ENCODE measurements at places on chromosomes 4 and X.

- DNase-seq, result no peak
Measured at GRCh38 chr4:113987382-113987941, 8.0 kb upstream of the ARSJ start.

GRCh38 chr4:158856852-158857251, 88.0 kb downstream of the FNIP2 start:
- DNase-seq, result no peak

GRCh38 chrX:150542846-150543229, 25.6 kb upstream of the MTM1 start:
- no peak for DNase-seq

DNA sequence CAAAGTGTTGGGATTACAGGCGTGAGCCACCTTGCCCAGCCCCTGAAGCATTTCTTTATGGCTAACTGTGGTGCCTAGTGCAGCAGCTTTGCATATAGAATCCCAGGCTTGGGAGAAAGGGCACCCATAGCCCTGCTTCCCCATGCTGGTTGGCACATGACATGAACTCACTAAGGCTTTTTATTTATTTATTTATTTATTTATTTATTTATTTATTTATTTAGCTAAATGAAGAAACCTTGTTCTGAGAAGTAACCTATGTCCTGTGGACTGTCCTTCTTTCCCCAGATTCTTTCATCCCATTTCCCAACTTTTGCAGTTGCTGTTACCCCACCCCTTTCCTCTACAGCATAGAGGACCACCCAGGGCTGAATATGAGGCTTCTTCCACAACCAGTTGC, 1.9 kb upstream of the GJB1 start:
- DNase-seq, result no peak

GRCh38 chr4:144574000-144574399, 72.0 kb upstream of the HHIP start:
- DNase-seq, result no peak

GRCh38 chr4:24557026-24558025, 27.0 kb downstream of the DHX15 start:
- DNase-seq, result no peak

- no peak for DNase-seq
Measured at GRCh38 chr4:13963601-13964000, 336.1 kb upstream of the BOD1L1 start.

DNA sequence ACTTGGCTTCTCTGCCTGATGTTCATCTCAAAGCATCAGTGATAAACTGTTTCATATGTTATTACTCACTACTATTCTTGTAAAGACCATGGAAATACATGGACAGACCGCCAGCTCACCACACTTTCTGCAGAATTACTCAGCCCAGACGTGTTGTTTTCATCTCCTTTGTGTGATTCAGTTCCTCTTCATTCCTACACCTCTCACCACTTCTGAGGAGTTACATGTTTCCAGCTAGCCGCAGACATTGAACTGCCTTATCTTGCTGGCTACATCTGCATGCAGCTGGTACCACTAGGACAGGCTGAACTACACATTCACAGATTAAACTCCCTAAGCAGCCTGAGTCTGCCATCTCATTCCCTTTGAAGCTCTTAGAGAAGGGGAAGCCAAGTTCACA, 443.2 kb upstream of the FGF16 start:
- no peak for DNase-seq

GRCh38 chrX:7146020-7146702, 1.4 kb upstream of the STS start:
- DNase-seq, result no peak

DNA sequence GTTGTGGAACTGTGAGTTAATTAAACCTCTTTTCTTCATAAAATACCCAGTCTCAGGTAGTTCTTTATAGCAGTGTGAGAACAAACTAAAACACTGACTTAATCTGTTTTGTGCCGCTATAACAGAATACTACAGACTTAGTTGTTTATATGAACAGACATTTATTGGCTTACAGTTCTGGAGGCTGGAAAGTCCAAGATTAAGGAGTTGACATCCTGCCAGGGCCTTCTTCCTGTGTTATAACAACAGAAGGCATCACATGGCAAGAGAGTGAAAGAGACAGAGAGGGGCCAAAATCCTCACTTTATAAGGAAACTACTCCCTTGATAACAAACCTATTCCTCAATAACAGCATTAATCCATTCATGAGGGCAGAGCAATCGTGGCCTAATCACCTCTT, 42.5 kb upstream of the KCNIP4 start:
- no peak for DNase-seq

- no peak for DNase-seq
Measured at GRCh38 chrX:48683411-48683982, at the start of gene WAS. WAS (plus strand) TSS chrX:48683799; CDS start chrX:48683854, 55 bp downstream.

DNA sequence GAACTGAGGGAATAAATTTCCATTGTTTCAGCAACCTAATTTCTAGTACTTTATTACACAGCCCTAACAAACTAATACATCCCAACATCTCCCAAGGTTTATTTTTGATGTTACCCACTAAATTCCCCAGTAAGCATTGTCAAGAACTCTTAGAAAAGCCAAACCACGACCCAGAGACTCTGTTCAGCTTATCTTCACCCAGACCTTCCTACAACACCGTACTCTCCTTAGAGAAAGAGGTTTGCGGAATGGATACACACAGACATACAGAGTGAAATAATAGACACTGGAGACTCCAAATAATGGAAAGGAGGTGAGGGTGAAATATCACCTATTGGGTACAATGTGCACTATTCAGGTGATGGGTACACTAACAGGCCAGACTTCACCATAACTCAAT, 75.6 kb downstream of the LRBA start:
- no peak for DNase-seq

DNA sequence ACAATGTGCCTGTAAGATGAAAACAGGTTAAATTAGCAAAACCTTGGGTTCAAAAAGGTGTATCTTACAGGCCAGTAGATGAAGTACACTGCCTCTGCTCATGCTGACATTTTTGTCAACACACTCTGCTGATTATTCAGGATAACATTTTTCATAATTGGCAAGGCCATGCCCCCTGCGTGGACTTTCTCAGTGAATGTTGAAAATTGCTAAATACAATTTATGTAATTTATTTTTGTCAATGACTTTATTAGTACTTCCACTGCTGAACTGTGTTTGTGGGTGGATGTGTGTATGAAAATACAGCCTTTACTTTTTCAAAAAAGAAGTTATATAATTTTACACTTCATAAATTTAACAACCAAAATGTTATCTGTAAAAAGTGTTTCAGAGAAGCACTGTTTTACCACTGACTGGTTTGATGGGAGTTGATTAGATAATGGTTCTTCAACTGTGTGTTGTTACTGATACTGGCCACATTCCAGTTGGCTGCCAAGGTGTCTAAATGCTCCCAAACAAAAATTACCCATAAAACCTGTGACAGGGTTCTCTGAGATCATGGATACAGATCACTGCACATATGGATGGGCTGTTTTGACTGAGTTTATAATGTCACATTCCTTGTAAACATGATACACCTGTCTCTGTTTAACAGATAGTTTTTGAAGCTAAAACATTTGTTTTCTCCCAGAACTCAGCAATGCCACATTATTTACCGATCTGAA, 151.9 kb upstream of the SLC7A11 start:
- no peak for DNase-seq

- no peak for DNase-seq
Measured at GRCh38 chrX:120781403-120781802, 94.3 kb downstream of the CT47B1 start.

GRCh38 chrX:314781-315595, 3.6 kb downstream of the GTPBP6 start:
- no peak for DNase-seq

GRCh38 chr4:25358515-25359275, 18.4 kb upstream of the ANAPC4 start:
- no peak for DNase-seq

DNA sequence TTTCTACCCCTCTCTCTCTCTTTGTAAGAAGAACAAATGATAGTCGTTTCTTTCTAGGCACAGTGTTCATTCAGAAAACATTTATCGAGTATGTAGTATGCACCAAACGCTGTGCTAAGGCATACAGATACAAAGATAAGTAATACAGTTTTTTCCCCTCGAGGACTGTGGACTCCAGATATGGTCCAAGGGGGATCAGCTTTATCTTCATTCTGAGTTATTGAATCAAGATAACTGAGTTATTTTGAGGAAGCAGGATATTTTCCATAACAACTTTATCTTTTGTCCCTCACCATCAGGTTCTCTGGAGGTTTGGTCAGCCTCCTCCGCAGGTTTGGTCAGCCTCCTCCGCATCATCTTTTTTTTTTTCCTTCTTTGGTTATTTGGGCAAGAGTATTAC, 15.0 kb downstream of the EREG start:
- no peak for DNase-seq

GRCh38 chrX:47191331-47191730, 2.3 kb upstream of the UBA1 start:
- DNase-seq, result peak; percentile 32

DNA sequence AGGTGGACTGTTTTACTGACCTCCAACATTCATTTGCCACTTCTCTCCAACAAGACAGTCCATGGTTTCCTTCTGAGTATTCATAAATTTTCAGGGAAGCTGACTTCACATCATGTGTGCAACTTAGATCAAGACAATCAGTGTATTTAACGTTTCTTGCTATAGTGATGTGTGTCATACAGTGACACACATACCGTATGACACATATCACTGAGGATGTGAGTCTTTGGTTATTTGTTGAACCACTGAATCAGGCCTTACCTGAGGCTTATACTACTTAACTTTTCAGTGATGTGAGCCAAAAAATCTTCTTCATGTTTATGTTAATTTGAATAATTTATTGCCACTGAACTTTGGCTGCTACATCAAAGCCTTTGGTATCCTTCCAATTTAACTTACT, 166.8 kb downstream of the BMPR1B start:
- DNase-seq, result no peak

DNA sequence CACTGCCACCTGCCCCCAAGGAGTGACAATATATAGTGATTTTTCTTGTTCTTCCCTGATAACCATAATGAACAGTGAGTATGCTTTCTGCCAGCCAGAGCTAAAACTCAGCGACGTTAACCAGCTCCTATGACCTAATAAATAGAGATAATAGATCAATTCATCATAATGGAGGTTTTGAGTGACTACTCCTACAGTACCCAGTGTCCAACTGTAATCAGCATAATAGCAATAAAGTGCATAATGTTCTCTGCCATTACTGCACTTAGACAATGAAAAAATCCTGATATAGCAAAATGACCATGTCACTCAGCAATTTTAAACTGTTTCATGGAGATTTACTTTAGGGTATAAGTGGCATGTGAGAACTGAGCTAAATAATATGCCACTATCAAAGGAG, 20.7 kb upstream of the TXLNG start:
- DNase-seq, result no peak

- peak; percentile 40 for DNase-seq
Measured at GRCh38 chr4:54961357-54961975, 163.9 kb downstream of the KDR start.

- no peak for DNase-seq
Measured at GRCh38 chr4:8495803-8496202, 55.2 kb downstream of the TRMT44 start.

DNA sequence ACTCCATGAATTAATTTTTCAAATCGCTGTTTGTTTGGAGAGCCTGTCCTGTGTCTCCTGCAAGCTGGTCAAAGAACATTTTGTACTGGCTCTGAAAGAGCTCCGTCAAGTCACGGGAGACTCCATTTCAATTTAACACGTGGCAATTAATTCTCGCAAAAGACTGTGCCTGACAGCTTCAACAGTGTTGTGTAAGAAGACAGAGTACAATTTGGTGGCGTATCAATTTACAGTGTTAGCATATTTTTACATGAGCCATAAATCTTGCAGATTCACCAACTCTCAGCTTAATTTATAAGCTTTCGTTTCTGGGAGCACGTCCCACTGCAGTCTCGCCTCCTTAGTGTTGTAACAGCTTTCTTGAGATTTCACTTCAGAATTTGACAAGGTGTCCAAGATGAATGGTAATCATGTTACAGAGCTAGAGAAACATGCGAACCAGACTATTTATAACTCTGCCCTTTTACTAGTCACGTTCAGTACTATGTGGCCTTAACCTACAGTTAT, 70.8 kb downstream of the RWDD4 start:
- no peak for DNase-seq

- DNase-seq, result peak; percentile 82
Measured at GRCh38 chr4:3613967-3614730, 81.9 kb upstream of the LRPAP1 start.

DNA sequence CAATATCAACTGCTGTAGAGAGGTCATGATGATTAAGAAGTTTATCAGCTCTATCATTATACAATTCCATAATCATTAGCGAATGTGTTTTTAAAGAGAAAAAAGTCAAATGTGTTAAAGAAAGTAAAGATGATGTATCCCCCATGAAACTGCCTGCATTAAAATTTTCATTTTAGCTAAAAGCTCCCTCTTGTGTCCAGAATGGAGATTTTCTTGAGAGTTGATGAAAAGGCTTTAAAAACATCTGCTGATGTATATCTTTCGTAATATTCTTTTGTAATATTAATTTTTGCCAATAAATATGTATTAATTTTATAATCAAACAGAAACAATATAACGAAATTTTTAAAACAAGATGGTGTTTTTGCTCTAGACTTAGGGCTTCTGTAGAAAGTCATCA, 52.1 kb upstream of the LHFPL1 start:
- DNase-seq, result no peak

DNA sequence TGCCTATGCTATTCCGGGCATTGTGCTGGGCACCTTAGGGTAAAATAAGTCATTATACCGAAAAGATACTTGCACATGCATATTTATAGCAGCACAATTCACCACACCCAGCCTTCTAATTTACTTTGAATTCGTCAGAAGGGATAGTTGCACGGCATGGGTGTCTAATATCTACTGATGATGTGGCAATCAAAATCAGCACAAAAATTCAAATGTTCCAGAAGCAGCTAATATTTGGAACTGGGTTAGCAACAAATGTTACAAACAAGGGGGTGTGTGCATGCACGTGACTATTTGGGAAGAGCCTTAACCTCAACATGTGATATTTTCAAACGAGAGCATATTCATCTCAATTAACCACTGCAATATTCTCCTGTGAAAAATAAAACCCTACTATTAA, 79.7 kb upstream of the PRSS48 start:
- no peak for DNase-seq

DNA sequence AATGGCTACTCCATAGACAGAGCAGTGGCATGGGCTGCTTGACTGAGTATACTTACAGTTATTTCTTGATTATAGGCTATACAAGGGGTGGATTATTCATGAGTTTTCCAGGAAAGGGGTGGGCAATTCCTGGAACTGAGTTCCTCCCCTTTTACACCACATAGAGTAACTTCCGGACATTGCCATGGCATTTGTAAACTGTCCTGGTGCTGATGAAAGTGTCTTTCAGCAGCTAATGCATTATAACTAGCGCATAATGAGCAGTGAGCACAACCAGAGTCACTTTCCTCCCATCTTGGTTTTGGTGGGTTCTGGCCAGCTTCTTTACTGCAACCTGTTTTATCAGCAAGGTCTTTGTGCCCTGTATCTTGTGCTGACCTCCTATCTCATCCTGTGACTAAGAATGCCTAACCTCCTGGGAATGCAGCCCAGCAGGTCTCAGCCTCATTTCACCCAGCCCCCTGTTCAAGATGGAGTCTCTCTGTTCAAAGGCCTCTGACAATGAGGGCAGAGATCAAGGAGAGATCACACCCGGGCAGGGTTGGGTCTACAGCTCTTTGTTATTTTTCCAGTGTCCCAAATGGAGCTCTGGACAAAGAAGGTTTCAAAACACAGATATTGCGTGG, 468.4 kb upstream of the PRKX start:
- no peak for DNase-seq

- DNase-seq, result no peak
Measured at GRCh38 chr4:137299281-137299680, 233.0 kb downstream of the PCDH18 start.
